ENCODE measurements at places on chromosomes 13 and 19. TPM values are rescaled to one million over a fixed set of nuclear protein-coding genes. Genes with fewer than 3 reads are reported as not detected.

Gene CGB3
- not detected for polyA plus RNA-seq

DNA sequence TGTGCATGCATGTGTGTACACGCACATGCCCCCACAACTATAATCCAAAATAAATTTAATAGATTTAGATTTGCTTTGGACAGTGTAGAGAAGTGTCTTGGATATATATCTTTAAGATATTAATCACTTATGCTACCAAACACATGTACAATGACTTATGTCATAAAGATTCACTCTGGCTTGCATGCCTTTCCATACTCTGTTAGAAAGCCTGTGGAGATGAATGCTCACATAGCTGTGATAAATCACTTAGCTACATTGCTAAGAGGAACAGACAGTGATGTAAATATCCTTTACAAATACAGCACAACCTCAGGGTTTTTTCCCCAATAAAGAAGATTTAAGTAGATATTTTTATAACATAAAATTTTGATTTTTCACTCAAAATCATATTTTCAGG lies 2484.8 kb upstream of the PCDH20 start:
- no peak for DNase-seq

Gene GFY
- not detected for polyA plus RNA-seq

GRCh38 chr19:11338121-11338520 lies 1.3 kb downstream of the RAB3D start:
- DNase-seq: no peak

Measured in IMR-90 (cell line).